HFFc6 (cell line): ENCODE measurements at places on chromosomes 6 and 20. TPM values are rescaled to one million over a fixed set of nuclear protein-coding genes. Genes with fewer than 3 reads are reported as not detected.

Gene SIRPG
- not detected in 3 replicates for total RNA-seq

DNA sequence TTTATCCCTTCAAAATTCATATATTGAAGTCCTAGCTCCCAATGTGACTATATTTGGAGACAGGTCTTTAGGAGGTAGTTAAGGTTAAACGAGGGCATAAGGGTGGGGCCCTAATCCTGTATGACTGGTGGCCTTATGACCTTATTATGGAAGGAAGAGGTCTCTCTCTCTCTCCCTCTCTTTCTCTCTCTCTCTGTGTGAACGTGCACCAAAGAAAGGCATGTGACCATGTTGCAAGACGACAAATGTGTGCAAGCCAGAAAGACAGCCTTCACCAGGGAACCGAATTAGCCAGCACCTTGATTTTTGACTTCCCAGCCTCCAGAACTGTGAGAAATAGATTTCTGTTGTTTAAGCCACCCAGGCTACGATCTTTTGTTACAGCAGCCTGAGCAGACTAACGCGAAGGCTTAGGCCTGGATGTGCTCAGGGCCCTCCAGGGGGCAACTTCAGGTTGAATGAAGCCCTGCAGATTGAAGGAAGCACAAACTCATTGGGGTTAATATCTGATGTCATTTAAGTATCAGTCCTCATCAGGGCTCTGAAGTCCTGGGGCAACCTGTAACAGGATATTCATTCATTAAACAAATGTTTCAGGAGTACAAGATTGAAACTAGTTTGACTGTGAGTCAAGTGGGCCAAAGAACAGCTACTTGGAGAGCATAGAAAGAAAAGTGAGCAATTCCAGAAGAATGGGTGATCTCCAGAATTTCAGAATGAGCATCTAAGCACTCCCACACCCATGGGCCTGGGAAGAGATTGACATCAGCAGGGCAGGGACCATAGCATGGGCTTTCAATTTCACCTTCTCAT lies 157.4 kb upstream of the TNFAIP3 start:
- peaks cover 29% of the 10 kb centered on the region for H3K4me1 ChIP-seq
- no peak for DNase-seq
- H3K4me3 ChIP-seq = no peak overlapping the region
- H3K27ac ChIP-seq = no peak overlapping the region
- no peaks in the 10 kb centered on the region for H3K36me3 ChIP-seq

DNA sequence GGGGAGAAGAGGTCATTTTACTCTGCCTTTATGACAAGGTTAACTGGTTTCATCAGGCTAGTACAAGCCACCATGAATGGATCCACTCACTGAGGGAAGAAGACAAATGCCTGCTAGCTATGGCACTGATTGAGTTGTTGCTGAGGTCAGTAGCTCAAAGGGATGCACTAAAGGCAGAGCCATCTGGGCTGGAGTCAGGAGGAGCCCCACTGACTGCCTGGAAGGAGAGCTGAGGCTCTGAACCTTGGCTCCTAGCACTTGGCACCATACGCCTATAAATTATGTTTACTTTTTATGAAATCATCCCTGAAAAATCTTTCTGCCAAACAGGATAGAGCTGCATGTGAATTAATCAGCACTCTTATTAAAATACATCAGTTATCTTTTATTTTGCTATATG lies 104.6 kb downstream of the DTD1 start:
- H3K27ac ChIP-seq = no peak overlapping the region
- DNase-seq = no peak
- H3K4me1 ChIP-seq = peaks cover 15% of the 10 kb centered on the region
- peaks cover 2% of the 10 kb centered on the region; the same call in 1 of the 2 replicates for H3K27me3 ChIP-seq

- no peaks in the 10 kb centered on the region for H3K27me3 ChIP-seq
- no peaks in the 10 kb centered on the region for H3K4me1 ChIP-seq
- H3K36me3 ChIP-seq = no peaks in the 10 kb centered on the region
Measured at GRCh38 chr6:93799226-93799625, 379.9 kb upstream of the EPHA7 start.

- no peak for DNase-seq
- H3K27ac ChIP-seq = no peak overlapping the region
- H3K4me3 ChIP-seq = no peak overlapping the region
Measured at GRCh38 chr6:135651964-135652755, 154.6 kb upstream of the AHI1 start.

- H3K4me1 ChIP-seq = no peaks in the 10 kb centered on the region
- peak; percentile 15 for DNase-seq
- H3K27ac ChIP-seq = no peak overlapping the region
- no peak overlapping the region for H3K4me3 ChIP-seq
- peaks cover 7% of the 10 kb centered on the region for H3K27me3 ChIP-seq
Measured at GRCh38 chr20:50625986-50626677, 65.2 kb downstream of the RIPOR3 start.
